Activated CD4-positive, alpha-beta T cell treated with anti-CD3 and anti-CD28 coated beads, Interleukin-2, amount 10 ng/mL, durations not matched to agents 7 days and 5 days (primary cell): ENCODE measurements at places on chromosomes 6 and 20.

GRCh38 chr6:41214559-41215238, 13.4 kb upstream of the TREML4 start:
- no peak for DNase-seq

- DNase-seq: no peak
These were observed 134.3 kb upstream of the MAN1A1 start for GRCh38 chr6:119483908-119484307.

GRCh38 chr6:137775720-137776119, 91.3 kb upstream of the TNFAIP3 start:
- no peak for DNase-seq

DNA sequence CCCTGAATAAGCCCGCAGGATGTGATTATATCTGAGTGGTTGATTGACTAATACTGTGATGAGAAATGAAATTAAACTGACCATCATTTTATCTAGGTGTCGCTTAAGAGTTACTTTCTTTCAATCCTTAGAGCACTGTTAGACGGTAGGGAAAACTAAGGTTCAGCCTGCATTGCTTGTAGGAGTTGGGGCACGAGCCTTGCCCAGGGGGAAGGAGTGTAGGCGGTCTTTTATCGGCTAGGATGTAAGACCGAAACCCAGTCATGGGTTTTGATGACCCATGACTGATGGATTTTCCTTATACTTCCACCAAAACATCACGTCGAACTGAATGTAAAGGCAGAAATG, 392 bp upstream of the TASP1 start:
- peak; percentile 7 for DNase-seq
